ENCODE measurements at places on chromosomes 6 and 20.
A peak's percentile ranks its signal among the peaks of the same experiment; 100 is the strongest.

- DNase-seq = no peak
Observed at GRCh38 chr6:170114956-170115855, 175.7 kb downstream of the DLL1 start.

GRCh38 chr6:156425359-156426020 is 351.7 kb upstream of the ARID1B start:
- DNase-seq = no peak

DNA sequence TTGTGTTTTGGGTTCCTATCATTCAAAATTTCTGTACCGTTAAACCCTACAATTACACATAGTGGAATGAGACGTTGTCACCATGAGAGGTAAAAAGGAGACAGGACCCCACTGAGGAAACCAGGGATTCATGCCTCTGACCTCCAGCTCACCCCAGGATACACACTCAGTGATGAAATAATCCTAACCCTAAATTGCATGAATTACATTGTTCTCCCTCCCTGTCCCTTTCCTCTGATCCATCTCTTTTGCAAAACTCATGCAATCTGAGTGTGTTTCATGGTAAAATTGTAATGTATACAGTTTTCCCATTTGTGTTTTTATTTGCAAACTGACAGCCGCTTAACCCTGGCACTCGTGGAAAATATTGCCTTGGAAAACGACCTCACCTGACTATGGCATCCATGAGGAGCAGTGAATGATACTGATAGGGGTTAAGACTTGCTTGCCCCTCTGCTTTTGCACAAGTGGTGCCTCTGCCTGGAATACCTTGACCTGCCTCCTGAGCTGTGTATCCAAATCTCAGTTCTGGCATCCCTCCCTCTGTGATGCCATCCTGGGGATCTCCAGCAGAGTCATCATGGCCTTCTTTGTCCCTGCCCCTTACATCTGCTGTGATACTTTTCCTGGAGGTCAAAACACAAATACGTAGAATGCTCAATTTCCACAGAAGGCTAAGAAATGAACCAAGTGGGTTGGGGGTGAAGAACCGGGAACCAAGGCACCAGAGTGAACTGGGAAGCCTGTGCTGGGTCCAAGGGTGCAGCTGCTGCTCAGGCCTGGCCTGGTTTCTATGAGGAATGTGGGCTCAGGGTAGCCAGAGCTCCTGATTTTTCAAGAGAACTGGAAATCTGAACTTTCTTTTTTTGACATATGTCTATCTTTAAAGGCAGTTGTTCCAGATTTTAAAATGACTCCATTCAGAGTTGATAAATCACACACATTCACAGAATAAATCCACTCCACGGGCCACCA is 211.6 kb upstream of the ZNF217 start:
- no peak for DNase-seq

DNA sequence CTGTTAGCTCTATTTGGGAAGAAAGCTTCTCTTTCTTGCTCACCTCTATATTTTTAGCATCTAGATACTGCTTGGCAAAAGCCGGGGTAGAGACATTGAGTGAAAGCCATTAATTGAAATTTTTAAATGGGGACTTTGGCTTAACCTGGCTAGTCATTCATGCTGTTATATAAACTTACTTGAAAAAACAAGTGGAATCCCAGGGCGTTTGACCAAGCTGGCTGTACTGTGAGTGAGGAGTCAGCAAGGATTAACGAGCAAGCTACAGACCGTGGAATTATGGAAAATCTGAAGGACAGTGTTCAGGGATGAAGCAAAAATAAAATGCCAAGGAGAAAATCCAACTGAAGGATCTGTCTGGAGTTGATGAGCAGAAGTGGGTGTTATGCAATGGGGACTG is 232.0 kb downstream of the GRM1 start:
- no peak for DNase-seq

- DNase-seq = no peak
Observed at GRCh38 chr20:33667245-33667675, 517 bp downstream of the ACTL10 start.

DNA sequence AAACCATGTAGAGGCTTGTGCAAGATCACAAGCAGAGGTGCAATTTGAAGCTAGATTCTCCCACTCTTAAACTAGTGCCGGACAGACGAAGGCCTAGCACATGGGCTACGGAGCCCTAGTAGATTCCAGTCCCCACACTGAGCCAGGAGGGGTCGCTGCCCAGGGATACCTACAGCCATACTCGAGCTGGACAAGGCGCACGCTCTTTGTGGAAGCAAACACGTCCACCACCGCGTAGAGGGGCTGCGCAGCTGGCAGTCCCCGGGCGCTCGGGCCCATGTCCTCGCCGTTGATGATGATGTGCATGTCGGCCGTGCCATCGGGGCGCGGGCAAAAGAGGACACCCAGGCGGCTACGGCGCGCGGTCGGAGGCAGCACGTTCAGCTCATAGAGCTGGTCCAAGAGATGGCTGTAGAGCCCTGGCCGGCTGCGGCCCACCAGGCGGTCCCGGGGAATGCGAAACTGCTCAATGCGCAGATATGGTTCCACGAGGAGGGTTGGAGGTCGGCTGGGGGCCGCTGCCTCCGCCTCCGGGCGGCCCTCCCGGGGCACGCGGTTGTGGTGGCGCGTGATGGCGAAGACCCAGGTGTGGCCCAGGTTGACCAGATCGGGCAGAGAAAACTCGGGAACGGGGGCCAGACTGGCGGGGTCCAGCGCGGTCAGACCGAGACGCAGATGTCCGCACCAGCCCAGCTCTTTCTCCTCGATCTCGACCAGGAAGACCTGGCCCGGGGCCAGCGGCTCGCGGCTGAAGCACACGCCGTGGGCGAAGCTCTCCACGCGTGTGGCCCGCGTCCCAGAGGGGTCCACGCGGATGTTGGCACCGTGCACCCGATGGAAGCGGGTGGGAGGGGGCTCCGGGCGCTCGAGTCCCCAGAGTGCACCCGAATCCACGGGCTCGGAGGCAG is 677 bp downstream of the NEURL2 start:
- DNase-seq = peak; percentile 20

DNA sequence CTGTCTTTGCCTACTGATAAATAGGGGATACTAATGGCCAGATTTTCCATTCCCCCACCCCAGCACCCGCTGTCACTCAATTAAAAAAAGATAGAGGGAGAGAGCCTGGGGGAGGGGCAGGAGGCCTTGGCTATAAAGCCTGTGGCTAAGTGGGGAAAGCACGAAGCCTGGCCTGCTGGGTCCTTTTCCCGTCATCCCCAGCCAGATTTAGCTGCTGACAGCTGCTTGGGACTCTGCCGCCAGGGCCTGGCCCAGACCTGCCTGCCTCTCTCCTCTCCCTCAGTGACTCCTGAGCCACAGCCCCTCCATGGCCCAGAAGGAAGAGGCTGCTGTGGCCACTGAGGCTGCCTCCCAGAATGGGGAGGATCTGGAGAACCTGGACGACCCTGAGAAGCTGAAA is at the start of gene APOBEC2:
Gene APOBEC2, plus strand, starts transcription at position 162 of the 400 bp plus-strand sequence. Its CDS starts 146 bp downstream, at position 308.
- DNase-seq = no peak

- DNase-seq = no peak
Observed at GRCh38 chr6:121399966-121400365, 35.5 kb upstream of the GJA1 start.

- no peak for DNase-seq
Observed at GRCh38 chr6:134722200-134722870, 227.6 kb downstream of the ALDH8A1 start.

DNA sequence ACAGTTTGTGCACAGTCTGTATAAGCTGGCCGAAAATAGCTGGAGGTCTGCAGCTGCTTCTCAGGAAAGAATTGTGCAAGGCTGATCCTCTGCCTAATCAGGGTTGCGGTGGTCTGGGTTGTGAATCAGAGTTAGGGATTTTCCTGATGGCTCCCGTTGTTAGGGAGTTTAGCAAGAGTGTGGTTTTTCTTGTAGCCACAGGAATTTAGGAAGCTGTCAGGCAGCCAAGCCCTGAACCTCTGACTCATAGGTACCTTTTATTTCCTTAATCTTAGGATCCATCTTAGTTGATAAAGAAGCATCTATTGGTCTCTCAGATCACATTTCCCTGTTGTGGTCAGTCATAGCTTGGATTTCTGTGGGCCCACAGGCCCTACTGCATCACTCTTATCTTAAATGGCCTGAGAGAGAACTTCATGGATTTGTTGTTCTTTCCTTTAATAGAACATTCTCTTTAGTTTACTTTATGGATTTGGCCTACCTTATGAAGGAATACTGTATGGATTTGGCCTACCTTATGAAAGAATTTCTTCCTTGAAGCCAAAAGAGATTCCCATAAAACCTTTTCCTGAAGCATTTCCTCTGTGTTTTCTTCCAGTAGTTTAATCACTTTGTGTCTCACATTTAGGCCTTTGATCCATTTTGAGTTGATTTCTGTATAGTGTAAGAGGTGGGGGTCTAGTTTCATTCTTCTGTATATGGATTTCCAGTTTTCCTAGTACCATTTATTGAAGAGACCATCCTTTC is 10.3 kb downstream of the KIF25 start:
- DNase-seq = no peak

DNA sequence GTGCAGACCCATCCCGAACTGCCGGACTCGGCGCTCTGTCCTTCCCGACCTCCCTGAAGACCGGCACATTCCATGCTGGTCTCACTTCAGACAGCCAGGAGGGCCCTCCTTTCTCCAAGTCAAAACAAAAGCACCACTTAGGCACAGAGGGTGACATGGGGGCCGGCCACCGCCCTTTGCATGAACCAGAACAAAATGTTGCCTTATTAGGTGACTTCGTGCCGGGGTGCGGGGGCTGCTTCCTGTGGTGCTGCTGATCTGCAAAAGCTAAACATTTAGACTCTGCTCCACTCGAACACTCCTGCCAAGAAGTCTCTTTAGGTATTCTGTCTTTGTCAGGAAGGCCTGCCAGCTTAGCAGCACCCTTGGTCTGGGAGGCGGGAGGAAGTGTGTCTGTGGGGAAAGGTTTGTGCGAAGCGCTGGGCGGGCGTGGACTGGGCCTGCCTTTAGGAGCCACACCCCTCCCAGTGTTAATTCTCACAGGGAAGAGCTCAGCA is 133.8 kb downstream of the SMOC2 start:
- no peak for DNase-seq

- DNase-seq = no peak
Observed at GRCh38 chr6:53100561-53100960, 35.4 kb downstream of the FBXO9 start.

DNA sequence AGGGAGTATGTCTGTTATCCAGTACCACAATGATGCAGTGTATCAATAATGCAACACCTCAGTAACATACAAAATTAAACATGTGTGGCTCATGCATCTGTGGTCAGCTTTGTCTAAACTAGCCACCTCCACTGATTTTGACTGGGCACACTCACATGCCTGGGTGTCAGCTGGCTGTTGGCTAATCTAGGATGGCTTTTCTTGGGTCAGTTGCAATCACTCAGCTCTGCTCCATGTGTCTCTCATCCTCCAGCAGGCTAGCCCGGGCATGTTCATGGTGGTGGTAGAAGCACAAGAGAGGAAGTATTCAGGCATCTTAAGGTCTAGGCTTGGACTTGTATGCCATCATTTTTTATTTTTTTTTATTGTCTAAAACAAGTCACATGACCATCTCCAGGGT is 59.3 kb upstream of the JAG1 start:
- DNase-seq = no peak

DNA sequence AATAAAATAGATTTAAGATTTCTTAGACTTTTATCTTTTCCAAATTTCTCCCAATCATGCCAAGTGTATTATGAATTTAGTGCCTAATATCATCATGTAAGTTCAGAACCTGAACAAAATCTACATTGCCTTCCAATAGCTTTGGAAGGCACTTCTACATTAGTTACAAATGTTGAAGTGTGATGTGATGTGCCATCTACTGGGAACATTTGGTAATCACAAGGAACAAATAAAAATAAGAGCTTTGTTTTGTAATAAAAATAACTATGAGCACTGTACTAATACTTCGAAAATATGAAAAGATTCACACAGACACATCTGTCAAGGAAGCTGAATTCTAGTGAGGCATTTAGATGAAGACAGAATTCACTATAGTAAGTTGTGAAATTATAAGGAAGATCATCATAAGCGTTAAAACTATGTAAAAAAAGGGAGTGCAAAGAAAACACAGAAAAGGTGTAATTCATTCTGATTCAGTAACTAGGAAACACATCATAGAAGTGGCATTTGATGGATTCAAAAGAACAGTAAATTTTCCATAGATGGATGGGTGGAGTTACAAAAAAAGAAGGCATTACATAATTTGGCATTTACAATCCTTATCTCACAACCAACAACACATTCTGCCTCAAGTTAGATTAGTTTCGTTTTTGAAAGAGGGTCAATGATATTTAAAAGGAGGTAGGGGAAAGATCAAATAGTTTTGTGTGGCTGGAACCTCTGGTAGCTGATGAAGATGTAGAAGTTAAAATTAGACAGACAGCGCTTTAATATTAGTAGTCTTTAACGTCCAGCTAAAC is 161.0 kb downstream of the ASCC3 start:
- DNase-seq = no peak

DNA sequence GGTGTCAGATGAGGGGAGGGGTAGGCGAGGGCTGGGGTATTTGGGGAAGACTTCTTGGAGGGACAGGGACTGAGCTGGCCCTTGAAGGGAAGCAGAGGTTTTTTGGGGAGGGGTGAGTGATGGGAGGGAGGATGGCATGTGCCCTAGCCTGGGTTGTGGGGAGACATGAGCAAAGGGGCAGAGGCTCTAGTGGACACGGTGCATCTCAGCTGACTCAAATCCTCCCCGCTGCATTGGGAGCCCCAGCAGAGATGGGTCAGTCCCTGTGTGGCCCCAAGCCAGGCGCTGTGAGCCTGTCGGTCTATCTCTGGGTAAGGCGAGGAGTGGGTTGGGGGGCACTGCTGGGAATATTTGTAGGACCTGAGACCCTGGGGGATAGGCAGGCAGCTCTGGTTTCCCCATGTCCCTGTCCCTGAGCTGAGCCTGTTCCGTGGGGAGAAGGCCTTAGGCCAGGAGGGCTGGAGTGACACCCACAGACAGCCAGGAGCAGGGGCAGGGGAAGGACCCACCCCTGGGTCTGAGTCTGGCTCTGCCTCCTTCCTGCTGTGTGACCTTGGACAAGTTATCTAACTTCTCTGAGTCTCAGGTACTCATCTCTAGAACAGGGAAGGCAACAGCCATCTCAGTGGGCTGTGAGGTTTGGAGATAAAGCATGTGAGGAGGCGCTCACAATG is 36.0 kb downstream of the SPDEF start:
- no peak for DNase-seq

DNA sequence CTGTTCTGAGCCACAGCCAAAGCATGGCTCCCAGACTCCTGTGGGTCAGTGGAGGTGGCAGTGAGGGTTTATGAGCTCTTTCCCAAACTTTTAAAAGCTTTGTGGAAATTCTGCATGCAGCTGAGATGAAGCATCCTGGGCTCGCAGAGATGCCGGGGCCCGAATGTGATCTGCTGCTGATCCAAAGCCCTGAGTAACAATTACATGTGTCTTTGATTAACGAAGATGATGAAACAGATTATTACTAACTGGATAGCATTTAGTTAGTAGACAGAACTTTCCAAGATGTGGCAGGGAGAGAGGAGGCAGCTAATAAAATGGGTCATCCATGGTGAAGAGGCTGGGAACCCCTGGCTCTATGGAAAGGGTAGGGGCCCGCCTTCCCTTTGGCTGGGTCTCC is 43.9 kb upstream of the MDFI start:
- DNase-seq = no peak

GRCh38 chr6:116996842-116997241 is 119.8 kb downstream of the RFX6 start:
- no peak for DNase-seq

Data from activated T-cell treated with anti-CD3 and anti-CD28 coated beads for 24 hours (primary cell).